ENCODE measurements at places on chromosomes 16 and 17.
A peak's percentile ranks its signal among the peaks of the same experiment; 100 is the strongest.

GRCh38 chr17:64178011-64178825 is 48.3 kb upstream of the ERN1 start:
- peak; percentile 35 for DNase-seq

GRCh38 chr16:68529608-68529930 is 9.5 kb upstream of the ZFP90 start:
- no peak for DNase-seq

GRCh38 chr17:74921026-74921681 is 1.9 kb downstream of the USH1G start:
- no peak for DNase-seq

DNA sequence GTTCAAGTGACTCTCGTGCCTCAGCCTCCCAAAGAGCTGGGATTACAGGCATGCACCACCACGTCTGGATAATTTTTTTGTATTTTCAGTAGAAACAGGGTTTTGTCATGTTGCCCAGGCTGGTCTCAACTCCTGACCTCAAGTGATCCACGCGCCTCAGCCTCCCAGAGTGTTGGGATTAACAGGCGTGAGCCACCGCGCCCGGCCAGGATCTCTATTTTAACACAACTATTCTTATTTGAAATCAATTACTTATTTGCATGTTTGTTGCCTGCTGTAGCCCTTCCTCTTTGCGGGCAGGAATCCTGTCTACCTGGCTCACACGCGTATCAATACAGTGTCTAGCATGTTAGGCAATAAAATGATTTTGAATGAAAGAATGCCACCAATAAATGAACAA is 818 bp upstream of the CNEP1R1 start:
- no peak for DNase-seq

DNA sequence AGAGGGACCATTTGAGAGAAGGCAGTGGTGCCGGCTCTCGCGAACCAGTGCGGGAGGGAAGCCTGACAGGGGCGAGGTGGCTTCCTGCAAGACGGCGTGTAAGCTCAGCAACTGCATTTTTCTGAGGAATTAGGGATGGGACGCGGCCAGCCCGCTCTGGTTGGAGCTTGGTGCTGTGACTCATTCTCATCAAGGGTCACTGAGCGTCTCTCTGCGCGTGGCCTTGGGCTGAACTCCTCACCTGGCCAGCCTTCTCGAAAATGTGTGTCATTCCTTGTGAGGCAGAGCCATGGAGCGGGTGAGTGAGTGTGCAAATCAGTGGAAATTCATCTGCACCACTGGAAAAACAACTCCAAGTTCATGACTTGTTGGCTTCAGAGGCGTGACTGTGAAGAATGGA is 52.8 kb downstream of the NTN1 start:
- no peak for DNase-seq

- peak; percentile 60 for DNase-seq
These were observed 10.2 kb downstream of the CIBAR2 start for GRCh38 chr16:85101956-85102630.

- DNase-seq = no peak
These were observed 84.4 kb upstream of the CCL1 start for GRCh38 chr17:34447406-34447805.

DNA sequence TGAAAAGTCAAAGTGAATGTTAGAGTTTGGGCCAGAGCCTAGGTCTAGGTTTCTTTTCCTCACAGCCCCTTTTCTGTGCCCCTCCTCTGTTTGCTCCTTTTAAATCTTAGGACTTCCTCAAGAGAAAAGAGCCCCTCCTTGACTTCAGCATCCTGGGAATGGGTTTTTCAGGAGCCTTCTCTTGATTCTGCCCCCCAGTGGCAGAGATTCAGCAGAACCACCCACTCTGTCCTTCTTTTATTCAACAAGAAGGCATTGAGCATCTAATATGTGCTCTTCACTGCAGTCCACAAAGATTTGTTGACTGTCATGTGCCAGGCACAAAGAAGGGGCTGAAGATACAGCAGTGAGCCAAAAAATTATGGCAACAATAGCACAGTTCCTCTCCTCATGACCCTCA is 270.8 kb upstream of the CDH5 start:
- DNase-seq = no peak

DNA sequence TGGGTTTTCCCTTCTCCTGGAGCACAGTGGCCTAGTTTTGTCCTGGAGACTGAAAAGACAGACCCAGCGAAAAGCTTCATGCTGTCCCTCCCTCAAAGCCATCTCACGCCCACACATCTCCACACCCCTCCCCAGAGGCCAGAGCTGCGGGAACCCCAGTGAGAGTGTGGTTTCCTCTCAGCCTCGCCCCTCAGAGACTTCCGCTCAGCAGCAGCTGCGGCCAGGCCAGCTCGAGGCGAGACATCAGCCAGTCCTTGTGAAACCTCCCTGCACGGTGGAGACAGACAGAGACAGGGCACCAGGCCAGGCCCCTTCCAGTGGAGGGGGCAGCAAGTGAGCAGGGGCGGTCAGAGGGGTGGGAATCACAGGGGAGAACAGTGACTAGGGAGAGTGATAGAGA is 77.0 kb upstream of the TNRC6C start:
- DNase-seq = peak; percentile 49

- peak; percentile 49 for DNase-seq
These were observed 119.0 kb downstream of the SPECC1 start for GRCh38 chr17:20128036-20128667.

DNA sequence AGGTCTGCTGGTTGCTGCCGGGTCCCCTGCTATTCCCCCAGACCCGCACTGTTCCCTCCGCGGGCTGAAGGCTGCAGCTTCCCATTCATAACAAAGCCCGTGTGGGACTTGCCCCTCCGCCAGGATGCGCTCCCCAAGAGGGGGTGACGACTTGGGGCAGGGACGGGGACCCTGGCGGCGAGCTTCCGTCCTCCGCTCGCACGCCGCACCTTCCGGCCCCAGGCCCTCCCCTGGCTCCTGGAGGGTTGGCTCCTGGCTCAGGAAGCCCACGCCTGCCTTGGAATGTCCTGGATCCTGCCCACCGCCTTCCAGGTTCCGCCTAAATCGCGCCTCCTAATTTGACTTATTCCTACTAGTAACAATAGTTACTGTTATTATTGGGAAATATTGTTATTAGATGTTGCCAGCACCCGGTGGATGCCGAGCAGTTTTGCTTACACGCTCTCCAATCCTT is 1.1 kb upstream of the TFAP4 start:
- DNase-seq = peak; percentile 36

DNA sequence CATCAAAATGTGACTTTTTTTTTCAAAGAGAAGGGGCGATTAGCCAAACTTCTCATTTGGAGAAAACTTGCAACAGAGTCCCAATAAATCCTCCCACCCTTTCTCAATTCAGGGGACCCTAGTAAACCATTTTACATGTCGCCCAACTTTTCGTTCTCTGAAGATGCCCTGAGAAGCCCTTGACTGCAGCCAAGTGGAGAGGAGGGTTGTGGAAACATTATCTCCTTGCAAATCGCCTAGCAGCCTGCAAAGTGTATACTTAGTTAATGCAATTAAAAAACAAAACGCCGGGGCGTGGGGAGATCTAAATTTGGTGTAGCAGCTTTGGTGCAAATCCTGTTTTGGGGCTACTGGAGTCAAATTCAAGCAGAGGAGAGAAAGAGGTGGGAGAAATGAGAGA is 1.2 kb upstream of the SHISA9 start:
- no peak for DNase-seq

All from fibroblast of skin of abdomen (primary cell).